Activated T-cell treated with anti-CD3 and anti-CD28 coated beads, Interleukin-2, amount 50 U/mL, for 24 hours (primary cell): ENCODE measurements at places on chromosomes 7 and 10.

GRCh38 chr7:14738086-14738485, 164.5 kb downstream of the DGKB start:
- DNase-seq, result no peak

DNA sequence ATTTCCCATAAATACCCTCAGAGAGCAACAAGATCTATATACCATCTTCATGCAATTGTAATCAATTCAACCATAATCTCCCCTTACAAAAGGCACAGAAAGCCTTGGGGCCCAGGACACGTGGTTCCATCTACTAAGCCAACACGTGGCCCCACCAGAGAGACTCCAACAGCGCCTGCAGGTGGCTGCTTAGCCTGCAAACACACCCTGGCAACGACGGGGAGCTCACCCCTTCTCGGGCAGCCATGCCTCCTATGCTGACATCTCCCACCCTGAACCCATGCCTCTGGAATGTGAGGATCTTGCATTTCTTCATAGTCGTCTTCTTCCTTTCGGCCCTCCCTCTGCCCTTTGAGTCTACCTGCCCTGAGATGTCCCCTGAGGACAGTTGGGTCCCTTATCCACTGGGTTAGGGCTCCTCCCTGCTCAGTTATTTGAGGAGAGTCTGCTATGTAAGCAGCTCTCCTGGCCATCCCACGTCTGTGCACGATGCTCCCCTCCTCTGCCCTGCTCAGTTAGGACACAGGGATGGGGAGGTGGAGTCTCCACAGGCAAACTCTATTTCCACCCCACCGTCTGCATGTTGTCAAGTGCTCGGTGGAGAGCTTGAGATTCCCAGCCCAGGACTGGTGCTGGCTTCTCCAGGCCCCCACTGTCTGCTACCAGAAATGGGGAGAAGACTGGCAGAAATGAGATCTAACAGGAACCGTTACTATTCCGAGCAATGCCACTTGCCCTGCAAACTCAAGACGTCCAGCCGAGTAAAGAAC, 36.5 kb downstream of the EBF3 start:
- DNase-seq, result no peak

- no peak for DNase-seq
Observed at GRCh38 chr10:44053391-44053790, 331.5 kb downstream of the CXCL12 start.

DNA sequence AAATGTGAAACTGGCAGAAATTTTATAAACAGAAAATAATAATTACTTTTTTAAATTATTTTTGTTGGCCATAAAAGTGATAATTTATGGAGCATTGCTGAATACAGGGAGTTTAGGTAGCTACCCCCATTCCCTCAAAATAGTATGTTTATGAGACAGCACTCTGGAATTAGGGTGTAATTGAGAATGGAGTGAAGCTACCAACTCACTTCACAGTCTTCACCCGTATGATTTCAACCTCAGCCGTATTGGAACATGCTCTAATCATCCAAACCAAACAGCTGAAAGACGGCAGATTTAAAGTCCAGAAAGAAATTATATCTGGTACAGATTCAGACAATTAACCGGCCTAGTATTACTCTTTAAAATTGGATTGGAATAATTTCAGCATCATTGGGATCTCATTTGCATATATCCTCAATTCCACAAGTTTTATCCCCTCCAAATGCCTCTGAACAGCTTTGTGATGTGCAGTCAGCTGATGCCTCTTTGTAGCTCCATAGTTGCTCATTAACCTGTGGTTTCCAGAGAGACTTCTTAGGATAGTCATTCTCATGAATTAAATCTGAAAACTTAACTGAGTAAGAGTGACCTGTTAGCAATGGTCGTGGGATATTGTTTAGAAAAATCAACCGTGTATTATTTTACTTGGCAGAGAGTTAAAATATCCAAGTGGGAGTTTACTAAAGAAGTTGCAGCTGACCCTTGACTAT, 59.1 kb upstream of the GJD4 start:
- DNase-seq, result no peak

DNA sequence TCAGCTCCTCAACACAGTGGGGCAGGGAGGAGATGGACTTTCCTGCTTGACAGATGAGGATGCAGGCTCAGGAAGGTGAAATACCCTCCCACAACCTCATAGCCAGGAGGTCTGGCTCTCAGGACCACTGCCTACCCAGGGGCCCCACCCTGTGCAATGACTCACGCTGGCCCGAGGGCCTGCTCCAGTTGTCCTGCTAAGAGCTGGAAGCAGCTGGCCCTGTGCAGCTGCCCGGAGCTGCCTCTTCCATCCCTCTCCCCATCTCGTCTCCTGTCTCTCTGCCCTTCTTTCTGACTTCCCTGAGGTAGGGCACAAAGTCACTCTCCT, 123.9 kb downstream of the ZMIZ1 start:
- DNase-seq, result no peak

DNA sequence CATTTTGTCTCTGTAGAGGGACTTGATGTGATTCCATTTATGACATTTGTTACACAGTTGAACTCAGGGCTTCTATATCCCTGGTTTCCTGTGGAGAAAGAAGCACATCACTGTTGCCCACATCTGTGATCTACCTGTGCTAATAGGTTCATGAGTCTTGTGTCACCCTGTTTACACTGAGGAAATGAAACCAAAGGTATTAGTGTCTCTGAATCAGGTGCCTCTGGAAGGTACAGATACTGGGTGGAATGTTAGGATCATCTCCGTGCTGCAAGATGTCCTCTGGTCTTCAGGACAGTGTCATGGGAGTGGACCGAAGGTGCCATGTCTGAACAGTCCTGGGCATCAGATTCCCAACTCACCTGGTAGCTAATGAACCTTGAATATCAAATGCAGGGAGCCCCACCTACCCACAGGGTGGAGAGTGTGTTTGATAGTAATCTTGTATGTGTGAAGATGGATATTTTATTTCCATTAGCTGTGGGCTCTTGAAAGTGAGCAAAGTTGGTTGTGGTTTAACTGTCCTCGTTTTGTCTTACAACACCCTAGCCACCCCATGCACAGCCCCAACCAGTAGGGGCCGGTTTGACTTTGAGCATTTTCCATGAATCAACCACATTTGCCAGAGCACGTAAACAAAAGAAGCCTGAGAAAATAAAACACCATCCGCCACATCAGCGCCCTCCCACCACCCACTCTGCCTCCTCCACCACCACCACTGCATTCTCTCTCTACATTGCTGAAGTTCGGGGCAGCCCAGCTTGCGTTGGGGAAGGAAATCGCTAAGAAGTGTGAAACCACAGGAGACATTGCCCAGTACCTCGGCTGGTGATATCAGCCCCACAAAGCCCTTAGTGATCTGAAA, 40.7 kb downstream of the TARP start:
- DNase-seq, result peak; percentile 79

- DNase-seq, result peak; percentile 73
Observed at GRCh38 chr7:150631866-150632864, at the start of gene GIMAP6. TSS of gene GIMAP6 (minus strand) at chr7:150632385. CDS start at chr7:150630142, 2,243 bp downstream.

DNA sequence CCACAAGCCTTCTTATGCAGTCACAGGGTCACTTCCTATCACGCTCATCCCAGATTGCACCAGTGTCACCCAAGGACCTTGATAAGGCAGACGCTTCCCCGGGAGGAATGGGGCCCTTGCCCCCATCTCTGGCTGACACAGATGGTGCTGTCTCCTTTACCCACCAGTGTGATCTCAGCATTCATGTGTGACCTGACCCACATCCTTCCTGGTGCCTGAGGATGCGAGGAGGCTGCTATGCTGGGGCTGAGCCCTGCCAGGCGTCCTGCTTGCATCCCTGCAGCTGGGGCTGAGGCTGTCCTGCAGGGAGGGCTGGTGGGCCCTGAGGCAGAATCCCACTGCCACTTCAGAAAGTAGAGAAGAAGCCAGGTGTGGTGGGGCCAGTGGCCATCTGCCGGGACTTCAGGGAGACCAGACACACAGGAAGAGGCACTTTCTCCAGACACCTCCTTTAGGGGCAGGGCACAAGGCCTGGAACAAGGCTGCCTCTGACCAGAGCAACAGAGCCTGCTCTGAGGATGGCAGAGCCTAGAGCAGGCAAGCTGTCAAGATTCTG, 35.3 kb downstream of the RASGEF1A start:
- DNase-seq, result peak; percentile 43

DNA sequence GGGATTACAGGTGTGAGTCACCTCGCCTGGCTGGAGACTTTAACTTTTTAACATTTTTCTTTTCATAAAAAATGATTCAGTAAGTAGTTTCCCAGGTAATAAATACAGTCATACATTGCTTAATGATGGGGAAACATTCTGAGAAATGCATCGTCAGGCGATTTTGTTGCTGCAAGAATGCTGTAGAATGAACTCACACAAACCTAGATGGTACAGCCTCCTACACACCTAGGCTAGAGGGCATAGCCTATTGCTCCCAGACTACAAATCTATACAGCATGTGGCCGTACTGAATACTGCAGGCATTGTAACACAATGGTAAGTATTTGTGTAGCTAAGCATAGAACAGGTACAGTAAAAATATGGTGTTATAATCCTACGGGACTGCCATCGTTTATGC, 108.5 kb upstream of the SFMBT2 start:
- no peak for DNase-seq

GRCh38 chr7:7696458-7697119, 21.8 kb downstream of the RPA3 start:
- DNase-seq, result no peak

GRCh38 chr10:62048919-62049623, 147.6 kb downstream of the ARID5B start:
- peak; percentile 83 for DNase-seq

DNA sequence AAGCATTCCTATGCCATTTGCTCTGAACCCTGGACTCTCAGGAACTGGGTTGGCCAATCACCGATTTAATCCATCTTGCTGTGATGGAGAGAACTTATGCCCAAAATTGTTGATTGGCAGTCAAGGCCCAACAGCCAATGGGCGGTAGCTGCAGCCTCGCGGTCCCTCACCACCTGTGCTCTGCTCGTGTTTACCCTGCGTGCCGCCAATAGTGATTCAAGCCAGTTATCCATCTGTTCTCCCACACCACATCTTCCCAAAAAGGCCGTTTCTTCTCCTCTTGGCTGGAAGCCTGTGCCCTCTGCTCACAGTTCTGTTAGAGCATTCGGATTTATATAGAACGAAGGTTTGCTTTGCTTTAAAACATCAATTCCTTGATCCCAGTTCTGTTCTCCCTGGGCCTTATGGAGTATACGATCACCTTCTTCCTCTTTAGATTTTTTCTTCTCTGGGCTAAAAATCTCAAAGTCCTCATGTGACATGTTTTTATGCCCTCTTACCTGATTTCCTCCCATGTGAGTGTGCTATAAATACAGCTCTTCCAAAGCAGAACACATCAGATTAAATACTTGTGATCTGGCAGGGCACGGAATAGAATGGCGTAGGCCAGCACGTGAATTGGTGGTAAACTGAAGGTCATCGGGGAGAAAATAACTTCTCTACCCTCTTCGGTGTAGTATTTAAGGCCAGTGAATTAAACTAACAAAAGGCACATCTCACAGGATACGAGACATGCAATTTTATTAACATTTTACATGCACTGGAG, 212.8 kb downstream of the NSUN6 start:
- DNase-seq, result no peak

GRCh38 chr10:73076360-73077183, 20.1 kb downstream of the P4HA1 start:
- DNase-seq, result no peak

- DNase-seq, result no peak
Observed at GRCh38 chr10:53239873-53240272, 467.3 kb upstream of the MBL2 start.

DNA sequence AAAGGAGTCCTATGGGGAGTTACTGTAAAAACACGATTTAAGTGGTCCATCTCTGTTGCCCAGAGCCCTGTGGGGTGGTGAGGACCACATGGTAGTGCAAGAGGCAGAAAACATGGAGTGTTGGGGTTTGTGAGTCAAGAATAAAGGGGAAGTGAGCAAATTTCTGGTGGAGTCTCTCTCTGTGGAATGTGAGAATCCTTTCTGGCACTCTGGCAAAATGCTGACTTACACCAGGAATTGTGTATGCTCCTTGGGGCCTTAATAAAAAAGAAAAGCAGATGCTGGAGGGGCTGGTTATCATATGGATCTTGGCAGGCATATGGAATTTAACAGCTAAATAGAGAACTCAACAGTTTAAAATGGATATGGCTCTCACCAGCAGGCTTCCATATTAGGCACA, 486.0 kb downstream of the TNS3 start:
- no peak for DNase-seq

DNA sequence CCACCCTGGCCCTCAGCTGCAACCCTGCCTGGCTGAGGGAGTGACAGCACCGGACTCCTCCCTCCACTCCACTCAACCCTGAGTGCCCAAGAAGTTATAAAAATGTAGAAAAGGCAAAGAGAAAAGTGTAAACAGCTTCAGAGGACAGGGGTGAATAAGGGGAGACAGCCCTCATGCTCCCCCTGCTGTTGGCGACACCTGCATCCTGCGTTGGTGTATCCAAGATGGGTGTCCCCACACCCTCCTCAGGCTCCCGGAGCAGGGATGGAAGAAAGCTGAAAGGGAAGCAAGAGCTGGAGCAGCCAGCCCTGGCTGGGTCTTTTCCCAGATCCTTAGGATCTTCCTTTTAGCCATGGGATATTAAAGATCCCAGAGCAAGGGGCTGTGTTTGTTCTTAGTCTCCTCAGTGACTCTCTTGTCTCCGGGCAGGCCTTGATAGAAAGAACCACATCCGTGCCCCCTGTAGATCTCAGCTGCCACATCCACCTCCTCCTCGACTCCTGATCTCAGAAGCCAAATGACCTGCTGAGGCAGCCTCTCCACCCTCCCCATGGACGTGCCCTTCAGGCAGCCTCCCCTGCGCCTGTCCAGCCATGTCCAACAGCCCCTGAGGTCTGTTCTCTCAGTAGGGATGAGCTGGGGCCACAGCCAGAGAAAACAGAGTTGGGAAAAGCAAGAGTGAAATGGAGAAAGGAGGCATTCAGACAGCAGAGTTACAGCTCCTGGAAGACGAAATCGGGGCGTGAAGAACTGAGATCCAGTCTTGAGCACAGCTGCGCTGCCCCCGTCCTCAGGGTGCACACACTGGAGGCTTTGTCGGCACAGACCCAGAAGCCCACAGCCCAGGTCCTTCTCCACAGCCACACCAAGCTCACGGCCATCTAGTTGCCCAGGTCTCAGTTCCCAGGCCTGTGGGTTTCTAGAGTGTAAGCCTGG, 6.8 kb downstream of the FAM131B start:
- DNase-seq, result no peak

- no peak for DNase-seq
Observed at GRCh38 chr10:79238158-79238520, 109.1 kb upstream of the PPIF start.

- DNase-seq, result no peak
Observed at GRCh38 chr10:110077436-110078130, 69.8 kb downstream of the ADD3 start.

DNA sequence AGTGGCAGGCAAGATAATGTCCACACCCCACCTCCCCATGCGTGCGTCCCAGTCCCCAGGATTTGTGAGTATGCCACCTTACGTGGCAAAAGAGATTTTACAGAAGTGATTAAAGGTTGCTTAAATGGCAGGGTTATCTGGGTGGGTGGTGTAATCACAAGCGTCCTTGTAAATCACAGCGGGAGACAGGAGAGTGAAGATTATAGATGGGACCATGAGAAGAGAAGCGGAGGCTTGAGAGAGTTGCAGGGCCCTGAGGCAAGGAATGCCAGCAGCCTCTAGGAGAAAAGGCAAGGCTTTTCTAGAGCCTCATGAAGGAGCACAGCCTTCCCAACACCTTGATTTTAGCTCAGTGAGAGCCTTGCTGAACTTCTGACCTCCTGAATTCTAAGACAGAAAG, 10.2 kb downstream of the ZRANB1 start:
- no peak for DNase-seq

GRCh38 chr7:47153576-47153975, 428.3 kb downstream of the TNS3 start:
- no peak for DNase-seq

- DNase-seq, result no peak
Observed at GRCh38 chr7:155188821-155189581, 108.7 kb upstream of the INSIG1 start.

- DNase-seq, result no peak
Observed at GRCh38 chr10:82256275-82256674, 381.3 kb downstream of the NRG3 start.
